IMR-90 (cell line): ENCODE measurements at places on chromosomes 3 and 15. TPM values are rescaled to one million over a fixed set of nuclear protein-coding genes. Genes with fewer than 3 reads are reported as not detected.

IL17RC gene
- total RNA-seq = 18.9 and 20.8 TPM in 2 replicates

THSD4 gene
- total RNA-seq = 25.5 and 31.1 TPM in 2 replicates

TRPM1 gene
- 0.28 TPM in 1 of 2 replicates, not detected in the other for total RNA-seq

OR5K2 gene
- total RNA-seq = not detected in 2 replicates

ACTRT3 gene
- total RNA-seq = 2.5 TPM in 2 replicates

SPINK8 gene
- not detected in 2 replicates for total RNA-seq

ISLR gene
- under 0.01 TPM in 2 replicates for total RNA-seq

SLC24A5 gene
- total RNA-seq = not detected in 2 replicates

SPSB4 gene
- total RNA-seq = not detected in 2 replicates

ROBO1 gene
- total RNA-seq = 53.9 and 60.8 TPM in 2 replicates

UROC1 gene
- not detected in 2 replicates for total RNA-seq
